Activated naive CD4-positive, alpha-beta T cell (primary cell): ENCODE measurements at places on chromosomes 2 and 18.

DNA sequence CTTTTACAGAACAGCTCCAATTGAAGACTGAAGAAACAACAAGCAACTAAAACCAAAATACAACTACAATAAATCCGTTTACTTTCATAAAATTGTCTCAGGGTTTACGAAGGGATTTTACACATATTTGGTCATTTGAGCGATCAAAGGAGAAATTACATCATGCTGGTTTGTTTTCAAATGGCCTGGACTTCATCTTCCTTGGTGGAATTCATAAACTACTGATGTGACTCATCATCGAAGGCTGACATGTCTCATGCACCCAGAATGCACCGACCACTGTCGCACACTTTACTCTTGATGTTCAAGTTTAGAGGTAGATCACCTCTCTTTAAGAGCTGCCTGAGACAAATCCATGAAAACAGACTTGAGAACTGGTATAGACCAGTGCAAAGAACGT, 25.6 kb upstream of the PMAIP1 start:
- no peak for DNase-seq

GRCh38 chr2:210558708-210559107, 2.3 kb downstream of the CPS1 start:
- no peak for DNase-seq

- DNase-seq, result no peak
Observed at GRCh38 chr2:159907909-159908308, 109.9 kb upstream of the CD302 start.

DNA sequence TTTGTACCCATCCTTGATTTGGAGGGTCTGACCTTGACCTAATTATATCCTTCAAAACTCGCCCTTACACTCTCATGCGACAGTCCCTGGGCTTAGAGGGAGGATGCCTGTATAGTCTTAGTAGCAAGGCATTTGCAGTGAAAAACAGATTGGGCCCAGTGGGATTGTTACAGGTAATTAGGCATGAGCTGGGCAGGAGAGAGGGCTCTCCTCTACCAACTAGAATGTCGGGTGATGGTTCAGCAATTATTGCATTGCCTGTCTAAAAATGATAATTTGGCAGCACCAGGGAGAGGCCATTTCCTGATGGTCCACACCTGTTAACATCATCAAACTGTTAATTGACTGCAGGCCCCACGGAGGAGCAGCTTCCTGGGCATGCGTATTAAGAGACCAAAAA, 32.4 kb downstream of the COMMD1 start:
- DNase-seq, result no peak

- no peak for DNase-seq
Observed at GRCh38 chr2:43408407-43409160, 182.2 kb upstream of the ZFP36L2 start.
